CD4-positive, alpha-beta memory T cell (primary cell): ENCODE measurements at places on chromosomes 12 and 14. TPM values are rescaled to one million over a fixed set of nuclear protein-coding genes. Genes with fewer than 3 reads are reported as not detected.

Gene KLHDC1
- total RNA-seq, result 13.6 TPM

Gene RNASE2
- not detected for total RNA-seq

Gene GPR65
- 15.5 TPM for total RNA-seq

Gene GLT1D1
- not detected for total RNA-seq

Gene PZP
- not detected for total RNA-seq

Gene DDHD1
- total RNA-seq, result 53.5 TPM

Gene BMAL2
- total RNA-seq, result 0.32 TPM

- peak; percentile 79 for DNase-seq
Measured at GRCh38 chr14:105090493-105091053, 25.3 kb upstream of the GPR132 start.

DNA sequence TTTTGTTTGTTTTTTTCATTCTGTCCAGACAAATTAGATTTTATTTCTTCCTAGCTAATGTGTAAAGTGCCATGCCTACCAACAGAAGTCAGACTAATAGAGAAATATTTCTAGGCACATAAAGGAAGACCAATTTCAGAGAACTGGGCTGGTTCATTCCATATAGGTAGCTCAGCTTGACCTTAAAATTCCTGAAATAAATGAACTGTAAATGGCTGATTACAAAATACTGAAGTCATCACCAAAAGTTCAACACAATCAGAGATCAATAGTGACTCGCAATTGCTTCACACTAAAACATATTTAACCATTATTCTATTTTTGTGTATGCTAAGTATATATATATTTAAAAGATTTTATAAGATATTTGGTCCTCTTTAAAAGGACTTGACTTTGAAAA lies 34.2 kb downstream of the PTPRB start:
- DNase-seq, result no peak

DNA sequence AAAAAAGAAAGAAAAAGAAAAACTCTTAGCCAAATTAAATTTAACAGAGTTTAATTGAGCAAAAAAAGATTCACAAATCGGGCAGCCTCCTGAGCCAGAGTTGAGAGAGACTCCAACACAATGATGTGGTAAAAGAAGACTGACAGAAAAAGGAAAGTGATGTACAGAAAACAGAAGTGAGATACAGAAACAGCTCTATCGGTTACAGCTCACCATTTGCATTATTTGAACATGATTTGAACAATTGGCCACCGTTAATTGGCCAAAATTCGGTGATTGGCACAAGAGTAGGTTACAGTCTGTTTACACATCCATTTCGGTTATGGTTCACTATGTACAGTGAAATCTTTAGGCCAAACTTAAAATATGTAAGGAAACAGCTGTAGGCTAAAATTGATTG lies 117.7 kb downstream of the SPTSSA start:
- no peak for DNase-seq

DNA sequence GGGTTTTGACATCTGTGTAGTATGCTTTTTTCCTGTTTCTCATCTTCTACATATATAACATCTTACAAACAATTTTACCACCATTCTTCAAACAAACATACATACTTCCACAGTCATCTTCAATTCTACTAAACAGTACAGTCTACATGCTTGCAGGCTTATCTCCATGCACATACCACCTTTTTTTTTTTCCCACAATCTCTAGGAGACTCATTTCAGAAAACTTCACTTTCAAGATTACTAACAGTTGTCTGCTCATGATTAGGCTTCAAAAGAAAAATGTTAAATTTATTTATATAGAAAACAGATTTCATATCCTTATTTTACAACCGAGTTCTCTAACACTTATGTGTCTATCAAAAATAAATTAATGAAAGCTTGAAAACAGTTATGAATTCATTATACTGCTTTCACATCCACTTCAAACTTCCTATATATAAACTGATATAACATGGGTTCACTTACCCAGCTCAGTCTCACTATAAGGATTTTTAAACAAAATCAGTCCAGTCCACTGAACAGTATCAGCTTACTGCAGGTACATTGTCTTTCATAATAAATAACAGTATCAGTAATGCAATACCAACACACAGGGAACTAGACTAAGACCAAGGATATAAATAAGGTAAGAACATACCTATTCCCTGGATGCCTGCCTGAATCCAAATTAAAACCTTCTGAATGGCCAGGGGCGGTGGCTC lies 42.5 kb downstream of the LRP6 start:
- DNase-seq, result no peak

- DNase-seq, result no peak
Measured at GRCh38 chr12:43179486-43179885, 372.5 kb downstream of the ADAMTS20 start.

DNA sequence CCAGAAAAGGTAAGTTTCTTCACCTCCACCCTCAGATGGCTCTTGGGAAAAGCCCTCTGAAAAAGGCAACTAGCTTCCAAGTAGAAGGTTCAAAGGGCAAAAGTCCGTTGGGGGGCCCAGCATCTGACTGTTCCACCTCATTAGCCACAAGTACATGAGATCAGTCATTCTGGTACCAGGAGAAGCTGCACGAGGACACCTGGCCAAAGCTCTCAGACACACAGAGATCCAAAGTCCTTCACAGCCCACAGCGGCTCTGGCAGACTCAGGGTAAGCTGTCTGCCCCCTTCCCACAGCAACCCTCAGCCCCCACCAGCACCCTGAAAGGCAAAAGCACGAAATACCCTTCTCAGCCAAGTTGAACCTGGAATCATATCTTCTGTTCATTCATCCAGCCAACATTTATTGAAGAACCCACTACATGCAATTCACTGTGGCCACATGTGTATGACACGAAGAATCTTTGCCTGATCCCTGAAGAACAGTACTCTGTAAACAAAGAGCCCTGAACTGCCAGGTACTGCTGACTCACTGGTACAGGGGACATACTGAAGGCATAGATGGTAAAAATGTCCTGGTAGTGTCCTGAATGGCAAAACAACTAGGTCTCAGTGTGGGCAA lies 19.0 kb downstream of the SLC7A7 start:
- no peak for DNase-seq

- peak; percentile 28 for DNase-seq
Measured at GRCh38 chr14:99672506-99673304, 11.4 kb upstream of the CYP46A1 start.

DNA sequence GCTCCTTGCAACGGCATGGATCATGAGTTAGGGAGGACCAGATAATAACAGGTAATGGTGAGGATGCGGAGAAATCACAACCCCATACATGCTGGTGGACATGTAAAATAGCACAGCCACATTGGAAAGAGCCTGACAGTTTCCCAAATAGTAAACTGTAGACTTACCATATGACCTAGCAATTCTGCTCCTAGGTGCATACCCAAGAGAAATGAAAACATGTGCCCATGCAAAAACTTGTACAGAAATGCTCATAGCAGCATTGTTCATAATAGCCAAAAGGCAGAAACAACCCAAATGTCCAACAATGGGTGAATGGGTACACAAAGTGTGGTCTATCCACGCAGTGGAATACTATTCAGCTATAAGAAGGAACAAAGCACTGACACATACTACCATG lies 97.5 kb upstream of the VRK1 start:
- DNase-seq, result no peak

DNA sequence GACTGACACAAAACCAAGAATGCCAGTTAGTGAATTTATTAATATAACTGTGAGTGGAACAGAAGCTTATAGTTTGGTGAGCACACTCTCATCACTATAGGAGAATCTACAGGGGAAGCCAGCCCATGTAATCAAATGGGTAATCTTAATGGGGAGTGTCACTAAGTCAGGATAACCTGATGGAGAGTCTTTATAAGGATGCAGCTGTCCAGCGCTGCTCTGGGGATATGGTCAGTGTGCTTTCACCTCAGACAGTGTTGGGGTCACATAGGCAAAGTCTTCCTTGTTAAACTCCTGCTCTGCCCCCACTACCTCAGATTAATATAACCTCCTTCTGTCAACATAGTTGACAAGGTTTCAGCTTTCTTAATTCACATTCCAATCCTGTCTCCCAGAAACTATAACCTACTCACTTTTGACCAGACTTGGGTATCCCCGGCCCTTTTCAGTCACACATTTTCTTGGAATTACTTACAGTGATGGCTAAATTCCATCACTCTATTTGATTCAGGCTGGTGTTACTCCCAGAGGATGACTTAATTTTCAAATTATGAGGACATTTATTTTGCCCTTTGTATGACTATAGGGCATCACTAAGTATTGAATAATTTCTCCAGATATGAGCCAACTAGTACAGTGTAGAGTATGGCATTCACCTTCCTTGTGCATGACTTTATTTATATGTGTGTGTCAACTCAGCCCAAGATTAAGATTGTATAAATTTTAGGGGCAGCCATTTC lies 13.2 kb downstream of the STK38L start:
- no peak for DNase-seq

DNA sequence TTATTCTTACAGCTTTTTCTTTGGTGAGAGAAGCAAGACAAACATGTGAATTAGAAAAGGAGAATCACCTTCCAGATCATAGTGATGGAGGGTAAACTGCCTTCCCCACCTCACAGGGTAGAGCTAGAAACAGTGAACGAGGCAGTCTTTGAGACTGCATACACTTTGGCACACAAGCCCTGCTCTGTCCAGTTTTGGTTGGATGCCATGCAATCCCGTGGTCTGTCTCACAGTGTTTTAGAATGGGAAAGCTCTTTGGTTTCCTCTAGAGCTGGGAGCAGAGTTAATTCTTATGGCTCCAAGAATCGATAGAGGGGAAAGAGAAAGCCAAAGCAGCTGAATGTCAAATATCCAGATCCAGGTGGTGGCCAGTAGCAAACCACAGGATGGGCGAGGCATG lies 21.9 kb downstream of the TDP1 start:
- DNase-seq, result no peak

DNA sequence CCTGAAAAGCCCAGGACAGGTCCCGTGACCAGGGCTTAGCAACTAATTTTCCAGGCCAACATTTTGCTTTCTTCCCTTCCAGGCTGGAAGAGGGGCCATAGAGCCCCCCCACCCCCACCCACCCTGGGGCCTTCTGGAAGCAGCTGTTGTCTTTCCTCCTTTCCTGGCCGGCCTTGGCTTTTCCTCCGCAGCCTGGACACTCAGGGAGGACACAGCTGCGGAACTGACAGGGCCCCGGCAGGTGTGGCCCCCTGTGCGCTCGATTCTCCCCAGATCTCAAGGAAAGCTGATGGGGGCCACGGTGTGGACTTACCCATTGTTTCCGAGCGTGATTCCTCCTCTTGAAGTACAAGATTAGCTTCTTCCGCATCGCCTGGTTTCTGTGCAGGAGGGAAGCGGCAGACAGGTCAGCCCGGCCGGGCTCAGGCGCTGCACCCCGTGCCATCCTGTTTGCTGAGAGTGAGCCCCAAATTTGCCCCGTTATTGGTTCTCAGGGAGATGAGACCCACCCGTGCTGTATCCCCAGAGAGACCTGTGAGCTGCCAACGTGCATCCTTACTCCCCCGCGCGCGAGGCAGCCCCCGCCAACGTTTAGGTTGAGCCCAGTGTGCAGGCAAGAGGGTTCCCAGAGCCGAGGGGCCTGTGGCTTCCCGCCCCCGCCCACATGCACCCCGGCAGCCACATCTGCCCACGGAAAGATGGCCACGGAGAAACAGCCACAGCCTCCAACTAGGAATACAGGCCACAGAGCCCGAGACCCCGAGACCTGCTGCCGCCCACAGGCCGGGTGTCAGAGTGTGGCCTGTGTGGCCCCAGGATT lies 129.6 kb downstream of the NCOR2 start:
- DNase-seq, result no peak

- DNase-seq, result no peak
Measured at GRCh38 chr14:98689951-98690350, 582.0 kb downstream of the BCL11B start.

GRCh38 chr14:101560534-101561113 lies 671 bp upstream of the DIO3 start:
- DNase-seq, result no peak

GRCh38 chr12:114733919-114734318 lies 49.9 kb upstream of the TBX3 start:
- no peak for DNase-seq

- DNase-seq, result peak; percentile 41
Measured at GRCh38 chr12:77049767-77050353, 15.5 kb downstream of the E2F7 start.

DNA sequence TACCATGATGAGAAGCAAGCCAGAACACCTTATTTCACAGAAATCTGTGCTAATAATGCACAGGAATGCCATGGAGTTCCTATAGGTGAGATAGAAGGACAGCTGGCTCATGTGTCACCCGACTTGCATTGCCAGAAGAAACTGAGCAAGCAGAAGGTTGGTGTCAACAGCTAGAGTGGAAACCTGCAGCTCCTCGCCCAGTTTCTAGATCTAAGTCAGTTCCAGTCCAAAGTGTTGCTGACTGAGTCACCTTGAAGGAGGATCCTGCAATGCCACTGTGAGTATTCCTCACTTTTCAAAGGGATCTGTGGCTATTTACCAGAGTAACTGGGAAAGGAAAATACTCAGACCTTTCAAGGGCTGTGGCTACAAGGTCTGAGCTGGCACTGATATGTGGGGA lies 17.1 kb downstream of the CDKL1 start:
- no peak for DNase-seq

DNA sequence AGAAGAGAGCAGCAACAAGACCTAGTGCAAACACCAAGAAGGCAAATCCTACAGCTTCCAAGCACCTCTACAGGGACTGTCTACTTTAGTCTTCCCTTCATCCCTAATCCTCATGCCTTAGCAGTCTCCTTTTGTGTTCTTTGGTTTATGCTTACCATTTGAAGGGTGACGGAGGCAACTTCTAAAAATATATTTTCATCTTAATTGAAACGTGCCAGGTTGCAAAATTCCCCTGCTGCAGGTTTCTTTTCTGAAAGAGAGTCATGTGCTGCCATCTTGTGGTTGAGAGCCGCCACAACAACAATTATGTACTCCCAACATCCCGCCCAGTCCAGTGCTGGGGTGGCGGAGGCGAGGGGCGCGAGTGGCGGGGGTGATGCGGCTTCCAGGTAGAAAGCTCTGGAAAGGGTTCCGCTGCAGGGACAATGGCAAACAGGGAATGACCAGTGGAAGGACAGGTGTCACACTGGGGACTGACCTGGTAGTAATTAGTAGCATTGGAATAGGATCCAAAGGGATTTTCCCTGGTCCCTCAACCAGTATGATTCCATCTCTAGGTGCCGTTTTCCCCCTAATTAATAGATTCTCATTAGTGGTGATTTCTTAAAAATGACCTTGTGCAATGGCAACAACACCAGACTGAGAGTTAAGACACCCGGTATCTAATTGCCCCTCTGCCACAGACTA lies 80.3 kb upstream of the GNG2 start:
- peak; percentile 70 for DNase-seq

GRCh38 chr14:74302152-74302628 lies 544 bp downstream of the ABCD4 start:
- peak; percentile 47 for DNase-seq
